ENCODE measurements at places on chromosomes 7 and 10.

- no peak for DNase-seq
Observed at GRCh38 chr7:739983-740942, 13.2 kb upstream of the PRKAR1B start.

GRCh38 chr7:150380463-150380862 lies 1.3 kb downstream of the ZNF775 start:
- no peak for DNase-seq

GRCh38 chr7:89054361-89054760 lies 258.8 kb upstream of the TEX47 start:
- DNase-seq = no peak

- DNase-seq = peak; percentile 26
Observed at GRCh38 chr10:103917302-103918052, 507 bp downstream of the STN1 start.

DNA sequence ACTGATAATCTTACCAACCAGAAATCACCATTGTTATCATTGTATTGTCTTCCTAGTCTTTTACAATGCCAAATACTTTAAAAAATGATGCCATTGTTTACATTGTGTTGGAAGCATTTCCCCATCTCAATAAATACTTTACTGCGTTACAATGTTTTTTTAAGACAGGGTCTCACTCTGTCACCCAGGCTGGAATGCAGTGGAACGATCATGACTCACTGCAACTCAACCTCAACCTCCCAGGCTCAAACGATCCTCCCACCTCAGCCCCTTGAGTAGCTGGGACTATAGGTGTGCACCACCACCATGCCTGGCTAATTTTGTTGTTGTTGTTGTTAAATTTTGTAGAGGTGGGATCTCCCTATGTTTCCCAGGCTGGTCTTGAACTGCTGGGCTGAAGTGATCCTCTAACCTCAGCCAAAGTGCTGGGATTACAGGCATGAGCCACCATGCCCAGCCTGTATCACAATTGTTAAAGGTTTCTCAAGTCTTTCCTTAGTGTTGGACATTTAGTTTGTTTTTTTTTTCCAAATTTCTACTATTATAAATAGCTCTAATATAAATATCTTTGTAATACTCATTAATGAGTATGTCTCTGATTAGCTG lies 13.5 kb downstream of the LRMDA start:
- no peak for DNase-seq

- peak; percentile 59 for DNase-seq
Observed at GRCh38 chr7:3028071-3028757, 15.5 kb downstream of the CARD11 start.

DNA sequence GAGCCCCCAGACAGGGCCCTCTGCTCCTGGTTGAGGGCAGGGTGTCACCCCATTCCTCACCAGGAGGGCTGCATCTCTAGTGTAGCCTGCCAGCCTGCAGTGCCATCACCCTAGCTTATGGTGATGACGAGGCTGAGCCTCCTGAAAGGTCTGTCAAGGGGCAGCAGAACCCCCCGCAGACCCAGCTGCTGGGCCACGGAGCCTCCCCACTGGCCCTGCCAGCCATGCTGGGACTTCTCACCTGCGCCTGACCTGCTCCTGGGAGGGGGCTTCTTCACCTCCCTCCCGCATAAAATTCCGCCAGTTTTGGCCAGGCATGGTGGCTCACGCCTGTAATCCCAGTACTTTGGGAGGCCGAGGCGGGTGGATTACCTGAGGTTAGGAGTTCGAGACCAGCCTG lies 40.4 kb upstream of the RASGEF1A start:
- DNase-seq = no peak

DNA sequence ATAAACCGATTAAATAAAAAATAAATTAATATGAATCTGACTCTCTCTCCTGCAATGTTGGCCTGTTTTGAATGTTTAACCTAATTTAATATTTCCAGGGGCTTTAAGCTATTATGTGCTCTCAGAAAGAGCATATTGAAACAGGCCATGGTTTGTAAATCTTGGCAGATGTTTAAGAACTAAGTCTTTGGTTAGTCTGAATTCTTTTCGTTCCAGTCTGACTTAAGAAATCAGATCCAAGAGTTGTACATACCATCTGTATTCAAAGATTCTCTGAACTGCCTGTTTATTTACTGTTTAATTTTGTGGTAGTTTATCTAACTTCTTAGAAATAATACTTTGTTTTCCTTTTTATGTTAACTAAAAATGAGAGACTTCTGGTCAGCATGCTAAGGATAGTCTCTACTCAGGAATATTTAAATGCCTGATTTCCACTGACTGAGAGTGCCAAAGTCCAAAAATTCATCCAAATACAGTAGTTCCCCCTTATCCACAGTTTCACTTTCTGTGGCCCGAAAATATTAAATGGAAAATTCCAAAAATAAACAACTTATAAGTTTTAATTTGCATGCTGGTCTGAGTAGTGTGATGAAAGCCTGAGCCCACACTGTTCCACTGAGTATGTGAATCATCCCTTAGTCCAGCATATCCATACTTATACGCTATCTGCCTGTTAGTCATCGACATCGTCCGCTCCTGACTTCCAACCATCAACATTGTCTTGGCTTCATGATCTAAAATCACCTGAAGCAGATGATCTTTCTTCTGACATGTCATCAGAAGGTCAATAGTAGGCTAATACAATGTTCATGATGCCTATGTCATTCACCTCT lies 238.1 kb upstream of the CSTF2T start:
- DNase-seq = no peak

DNA sequence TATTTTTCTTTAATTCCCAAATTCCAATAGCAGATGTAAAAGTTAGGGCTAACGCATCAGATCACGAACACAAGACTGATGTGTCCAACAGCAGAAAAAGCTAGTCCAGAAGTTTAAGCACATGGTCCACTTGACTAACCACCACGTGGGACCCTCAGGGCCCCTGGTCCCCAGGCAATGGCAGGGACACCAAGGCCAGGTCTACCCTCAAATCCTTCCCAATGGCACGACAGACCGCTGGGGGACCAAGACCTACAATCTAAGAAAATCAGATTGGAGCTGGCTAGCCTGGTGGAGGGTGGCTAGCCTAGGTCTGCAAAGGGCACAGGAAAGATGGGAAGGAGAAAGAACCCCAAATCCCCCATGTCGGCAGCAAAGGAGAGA lies 1.5 kb downstream of the GIGYF1 start:
- no peak for DNase-seq

DNA sequence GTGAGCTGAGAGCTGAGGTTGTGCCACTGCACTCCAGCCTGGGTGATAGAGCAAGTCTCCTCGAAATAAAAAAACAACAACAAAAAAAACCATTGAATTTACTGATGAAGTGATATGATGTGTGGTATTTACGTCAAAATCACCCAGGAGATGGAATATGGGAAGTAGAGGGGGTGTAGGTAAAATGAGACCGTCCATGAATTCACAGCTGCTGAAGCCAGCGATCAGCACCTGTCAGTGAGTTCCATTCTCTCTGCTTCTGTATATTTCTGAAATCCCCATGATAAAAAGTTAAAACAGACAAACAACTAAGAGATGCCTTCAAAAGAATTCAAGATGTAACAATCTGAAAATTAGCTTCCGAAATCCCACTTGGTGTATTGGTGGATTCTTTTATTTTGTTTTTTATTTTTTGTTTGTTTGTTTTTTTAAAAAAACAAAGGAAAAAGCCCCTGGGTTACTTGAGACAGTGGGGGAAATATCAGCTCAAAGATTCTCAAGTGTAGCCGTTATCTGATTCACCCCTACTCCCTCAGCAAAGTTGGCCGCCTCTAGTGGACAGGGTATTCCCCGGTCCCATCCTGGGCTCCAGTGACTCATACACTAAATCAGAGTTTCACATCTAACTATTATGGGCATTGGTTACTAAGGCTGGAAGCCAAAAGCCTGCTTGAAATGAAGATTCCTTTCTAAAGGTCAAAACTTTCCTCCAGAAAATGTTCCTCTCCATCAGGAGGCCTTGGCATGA lies 76.4 kb downstream of the MAP3K8 start:
- peak; percentile 75 for DNase-seq

- DNase-seq = no peak
Observed at GRCh38 chr7:112370436-112370835, 79.8 kb upstream of the IFRD1 start.

DNA sequence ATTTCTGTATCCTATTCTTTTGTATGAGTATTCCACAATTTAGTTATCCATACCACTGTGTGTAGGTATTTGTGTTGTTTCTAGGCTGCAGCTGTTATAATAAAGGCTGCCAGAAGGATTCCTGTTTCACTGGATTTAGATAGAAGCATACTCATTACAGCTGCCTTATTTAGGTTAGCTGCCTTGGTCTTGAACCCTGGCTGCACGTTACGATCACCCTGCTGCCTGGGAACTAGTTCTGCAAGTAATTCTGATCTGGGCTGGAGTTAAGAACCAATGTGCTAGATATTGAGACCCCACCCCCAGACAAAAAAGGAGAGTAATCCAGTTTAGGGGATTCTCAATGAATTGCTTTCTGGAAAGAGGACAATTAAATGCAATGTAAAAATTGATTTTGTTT lies 43.1 kb downstream of the CCDC71L start:
- DNase-seq = no peak

DNA sequence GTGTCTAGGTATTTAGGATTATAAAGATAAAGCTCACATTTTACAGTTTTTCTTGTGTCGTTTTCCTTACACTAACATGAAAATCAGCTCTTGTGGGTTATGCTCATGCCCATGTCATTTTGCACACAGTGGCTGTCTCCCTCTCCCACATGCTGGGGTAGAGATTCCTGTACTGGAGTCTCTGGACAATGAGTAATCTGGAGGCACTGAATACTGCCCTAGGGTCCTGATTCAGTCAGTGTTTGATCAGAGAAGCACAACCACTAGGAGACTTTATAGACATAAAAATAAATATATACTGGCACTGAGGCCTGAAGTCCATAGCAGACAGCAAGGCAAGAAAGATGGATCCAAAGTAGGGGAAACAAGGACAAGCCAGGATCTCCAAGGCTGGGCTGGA lies 1008.8 kb downstream of the KCNMA1 start:
- DNase-seq = no peak

DNA sequence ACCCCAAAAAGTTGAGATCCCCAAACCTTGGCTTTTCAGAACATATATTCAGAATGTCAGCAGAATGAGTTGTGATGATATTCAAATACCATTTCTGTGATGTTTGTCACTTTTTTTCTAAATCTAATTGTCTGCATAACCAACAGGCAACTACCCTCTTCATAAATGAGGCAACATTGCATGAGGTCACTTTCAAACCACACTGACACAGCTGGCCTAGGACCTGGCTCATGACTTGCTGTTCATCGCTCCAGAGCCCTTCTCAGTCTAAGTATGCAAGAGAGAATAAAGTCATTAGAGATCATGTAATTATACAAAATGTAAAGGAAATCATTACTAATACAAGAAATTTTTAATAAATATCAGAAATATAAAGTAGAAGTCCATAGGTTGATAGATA lies 681.9 kb downstream of the GRM8 start:
- no peak for DNase-seq

- no peak for DNase-seq
Observed at GRCh38 chr7:143426479-143427142, 16.6 kb upstream of the TAS2R60 start.

- no peak for DNase-seq
Observed at GRCh38 chr7:159032753-159033472, 111.8 kb downstream of the VIPR2 start.

DNA sequence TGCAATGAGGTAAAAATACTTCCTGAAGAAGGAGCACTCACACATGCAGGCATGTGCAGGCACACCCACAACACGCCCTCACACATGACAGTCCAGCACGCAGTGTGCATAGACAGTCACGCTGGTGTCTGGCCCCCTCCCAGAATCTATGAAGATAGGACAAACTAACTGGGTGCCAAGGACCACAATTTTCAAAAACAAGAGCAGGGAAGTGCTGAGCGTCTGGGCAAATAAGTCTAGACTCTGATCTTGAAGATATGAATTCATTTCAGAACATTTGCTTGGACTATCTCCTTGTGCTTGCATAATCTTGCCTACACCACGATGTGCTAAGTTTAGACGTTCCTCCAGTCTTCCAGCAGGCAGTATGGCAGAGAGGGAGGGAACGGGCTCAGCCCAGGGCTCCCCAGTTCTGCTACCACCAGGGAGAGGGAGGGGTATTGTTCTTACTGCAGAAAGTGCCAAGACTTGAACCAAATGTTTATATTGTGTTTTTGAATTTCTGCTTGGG lies 276.5 kb upstream of the KLF6 start:
- no peak for DNase-seq

- DNase-seq = peak; percentile 55
Observed at GRCh38 chr7:16648551-16648950, 2.6 kb downstream of the BZW2 start.

DNA sequence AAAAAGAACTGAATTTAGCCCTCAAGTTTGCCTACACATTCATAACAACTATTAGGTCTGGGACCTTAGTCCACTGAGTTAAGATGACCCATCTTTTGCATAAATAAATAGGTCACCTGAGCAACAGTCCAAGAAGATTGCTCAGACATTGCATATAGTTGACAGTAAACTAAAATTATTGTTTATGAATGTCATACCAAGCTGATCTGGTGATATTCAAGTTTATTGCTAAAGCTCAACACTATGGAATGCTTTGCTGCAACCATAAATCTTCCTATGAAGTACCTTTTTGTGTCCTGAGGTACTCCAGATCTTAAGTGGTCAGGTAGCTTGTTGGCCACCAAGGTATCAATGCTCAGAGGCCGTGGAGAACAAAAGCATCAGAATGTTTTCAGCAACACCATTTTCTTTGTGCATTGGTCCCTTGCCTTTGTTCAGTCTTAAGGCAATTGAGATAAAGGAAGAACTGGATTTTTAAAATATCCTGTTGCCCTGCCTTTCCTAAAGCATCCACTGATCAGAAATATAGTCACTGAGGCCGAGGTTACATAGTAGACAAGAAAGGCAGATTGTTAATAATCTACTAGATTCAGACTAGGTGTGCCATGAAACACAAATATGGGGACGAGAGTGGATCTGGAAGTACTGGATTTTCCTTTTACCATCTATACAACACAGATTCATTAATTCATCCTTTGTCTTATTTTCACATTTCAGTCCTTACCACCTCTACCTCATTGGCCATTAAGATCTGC lies 321.3 kb downstream of the PTEN start:
- no peak for DNase-seq

- peak; percentile 59 for DNase-seq
Observed at GRCh38 chr10:11186374-11186773, 168.7 kb downstream of the CELF2 start.

DNA sequence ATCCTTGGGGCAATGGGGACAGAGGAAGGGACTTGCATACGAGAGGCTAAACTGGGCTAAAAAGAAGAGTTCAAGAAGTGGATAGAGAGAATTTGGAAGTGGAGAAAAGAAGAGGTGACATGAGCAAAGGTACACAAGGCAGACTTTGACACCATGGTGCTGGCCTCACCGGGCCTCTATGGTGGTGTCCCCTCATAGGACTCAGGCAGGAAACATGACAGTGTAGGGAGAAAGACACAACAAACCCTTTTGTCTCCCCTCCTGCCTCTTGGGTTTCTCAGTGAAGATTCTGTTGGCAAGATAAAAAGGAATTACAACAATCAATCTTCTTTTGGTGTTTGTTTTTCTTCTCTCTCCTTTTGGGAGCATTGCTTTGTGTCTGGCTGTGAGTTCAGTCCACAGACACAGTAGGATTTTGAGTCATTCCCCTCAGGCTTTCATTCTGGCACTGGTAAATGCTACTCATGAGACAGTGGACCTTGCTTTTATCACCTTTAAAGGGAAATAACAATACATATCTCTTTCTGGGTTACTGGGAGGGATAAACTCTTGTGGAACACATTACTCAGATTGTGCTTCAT lies 827.7 kb downstream of the TNS3 start:
- DNase-seq = no peak
